IMR-90 (cell line): ENCODE measurements at places on chromosomes 13 and 19. TPM values are rescaled to one million over a fixed set of nuclear protein-coding genes. Genes with fewer than 3 reads are reported as not detected.
A peak's percentile ranks its signal among the peaks of the same experiment; 100 is the strongest.

DNA sequence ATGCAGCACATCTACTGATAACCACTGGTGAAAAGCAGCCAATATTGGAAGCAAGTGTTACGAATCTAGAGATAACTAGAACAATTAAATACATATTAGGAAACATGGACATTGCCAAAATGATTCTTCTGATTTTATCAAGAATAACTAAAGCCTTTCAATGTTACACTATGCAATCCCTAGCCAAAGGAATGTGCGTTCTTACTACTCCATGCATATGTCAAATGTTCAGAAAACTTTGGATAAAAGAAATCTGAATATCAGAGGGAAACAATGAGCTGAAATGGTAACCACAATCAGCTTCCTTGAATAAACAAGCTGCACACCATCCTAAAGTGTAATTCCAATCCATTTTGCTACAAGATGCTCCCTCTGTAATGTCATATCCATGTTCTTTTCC, 951 bp upstream of the POSTN start:
- DNase-seq: no peak

- no peak for DNase-seq
These were observed 3.9 kb upstream of the CELF5 start for GRCh38 chr19:3220576-3220975.

GRCh38 chr13:60066226-60066625, 97.5 kb downstream of the DIAPH3 start:
- DNase-seq: no peak

GRCh38 chr19:39546599-39546998, 6.6 kb upstream of the EID2 start:
- no peak for DNase-seq

- no peak for DNase-seq
These were observed 3.5 kb upstream of the OR7D2 start for GRCh38 chr19:9175326-9175725.

- DNase-seq: no peak
These were observed 222.6 kb downstream of the TM9SF2 start for GRCh38 chr13:99723878-99724277.

GRCh38 chr19:31907661-31908060, 437.7 kb upstream of the ZNF507 start:
- DNase-seq: no peak

GRCh38 chr19:43265664-43266025, 3.7 kb downstream of the PSG9 start:
- DNase-seq: peak; percentile 11

- DNase-seq: peak; percentile 72
These were observed 140.9 kb downstream of the ABCC4 start for GRCh38 chr13:95160112-95160906.

DNA sequence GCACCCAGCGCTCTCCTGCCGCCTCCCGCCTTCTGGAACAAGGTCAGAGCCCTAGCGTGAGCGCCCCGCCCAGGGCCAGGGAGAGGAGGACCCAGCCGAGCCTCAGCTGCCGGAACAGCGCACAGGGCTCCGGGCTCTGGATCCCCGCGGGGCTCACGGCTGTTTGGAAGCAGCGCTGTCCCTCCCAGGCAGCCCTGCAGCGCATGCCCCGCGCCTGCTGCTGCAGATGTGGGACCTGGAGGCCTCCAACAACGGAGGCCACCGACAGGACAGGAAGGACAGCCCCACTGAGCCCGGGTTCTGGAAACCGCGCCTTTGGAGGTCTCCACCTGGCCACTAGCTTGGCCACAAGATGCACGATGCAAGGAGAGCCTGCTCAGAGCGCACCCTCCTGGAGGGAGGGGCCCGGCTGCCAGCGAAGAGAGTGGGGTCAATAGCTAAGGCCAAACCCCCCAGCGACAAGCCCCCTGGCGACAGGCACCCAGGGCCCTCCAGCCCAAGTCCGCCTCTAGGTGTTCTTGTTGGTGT, 12.6 kb downstream of the ZSCAN18 start:
- no peak for DNase-seq

IL17D gene
- 0.56 and 0.72 TPM in 2 replicates for total RNA-seq

LSR gene
- total RNA-seq: 0.18 and 0.28 TPM in 2 replicates

ZNF799 gene
- 3.4 and 3.6 TPM in 2 replicates for total RNA-seq
